ENCODE measurements at places on chromosomes 13 and 19.

DNA sequence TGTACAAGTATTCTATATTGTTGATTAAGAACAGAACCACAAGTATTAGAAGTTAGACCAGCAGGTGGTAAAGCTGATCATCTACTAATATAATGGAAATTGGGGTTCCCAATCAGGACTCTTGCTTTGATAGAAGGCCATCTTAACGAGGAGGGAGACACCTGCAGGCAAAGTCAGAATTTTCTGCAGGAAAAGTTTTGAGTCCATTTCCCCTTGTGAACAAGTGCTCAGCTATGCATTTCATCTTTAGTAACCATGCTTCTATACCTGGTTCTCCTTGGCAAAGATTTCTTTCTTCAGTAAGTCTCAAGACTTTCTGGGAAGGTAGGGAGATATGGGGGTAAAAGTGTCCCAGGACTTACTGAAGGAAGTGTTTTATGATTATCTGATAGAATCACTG, 36.1 kb upstream of the USPL1 start:
- DNase-seq, result peak; percentile 0

DNA sequence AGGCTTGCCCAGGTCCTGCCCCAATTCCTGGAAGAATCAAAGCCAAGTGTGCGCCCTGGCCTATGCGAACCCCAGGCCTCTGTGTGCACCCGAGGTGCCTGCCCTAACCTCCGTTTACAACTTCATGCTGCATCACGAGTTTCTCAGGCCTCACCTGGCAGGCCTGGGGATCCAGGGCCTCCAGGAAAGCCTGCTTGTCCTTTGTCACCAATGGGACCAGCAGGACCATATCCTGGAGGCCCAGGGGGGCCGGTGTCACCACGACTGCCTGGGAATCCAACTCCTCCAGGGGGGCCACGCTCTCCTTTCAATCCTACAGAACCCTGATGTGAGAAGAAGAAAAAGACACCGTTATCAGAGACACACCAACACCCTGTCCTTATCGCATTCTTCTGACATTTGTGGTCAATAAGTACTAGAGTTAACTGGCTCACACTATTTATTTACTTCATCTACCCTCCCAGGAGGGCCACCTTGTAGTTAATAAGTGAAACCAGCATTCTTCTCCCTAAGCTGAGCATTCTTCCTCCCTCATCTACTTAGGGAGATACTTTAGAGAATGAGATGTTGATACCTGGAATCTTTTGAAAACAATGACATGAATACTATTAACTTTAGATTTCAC, 120.6 kb downstream of the COL4A1 start:
- no peak for DNase-seq

- no peak for DNase-seq
Measured at GRCh38 chr19:21323000-21323399, 6.2 kb downstream of the ZNF708 start.

- peak; percentile 16 for DNase-seq
Measured at GRCh38 chr13:73222627-73223305, 164.0 kb downstream of the KLF5 start.

DNA sequence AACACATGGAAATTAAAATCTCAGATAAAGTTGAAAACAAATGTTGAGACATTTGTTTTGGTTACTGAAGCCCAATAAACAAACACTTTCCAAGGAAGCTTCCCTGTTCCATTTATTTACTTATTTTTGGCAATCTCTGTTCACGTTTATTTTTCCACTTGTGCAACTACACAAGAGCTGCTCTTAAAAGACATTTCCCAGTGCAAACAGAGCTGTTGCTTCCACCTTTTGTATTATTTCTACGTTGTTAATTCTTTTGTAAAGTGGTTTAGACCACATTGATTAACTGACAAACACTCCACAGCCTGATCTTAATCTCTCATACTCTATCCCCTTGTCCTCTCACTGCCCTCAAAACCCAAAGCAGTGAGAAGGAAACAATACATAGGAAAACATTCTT, 757.6 kb downstream of the LIG4 start:
- no peak for DNase-seq

GRCh38 chr13:43368003-43368402, 344.6 kb downstream of the DNAJC15 start:
- DNase-seq, result no peak

DNA sequence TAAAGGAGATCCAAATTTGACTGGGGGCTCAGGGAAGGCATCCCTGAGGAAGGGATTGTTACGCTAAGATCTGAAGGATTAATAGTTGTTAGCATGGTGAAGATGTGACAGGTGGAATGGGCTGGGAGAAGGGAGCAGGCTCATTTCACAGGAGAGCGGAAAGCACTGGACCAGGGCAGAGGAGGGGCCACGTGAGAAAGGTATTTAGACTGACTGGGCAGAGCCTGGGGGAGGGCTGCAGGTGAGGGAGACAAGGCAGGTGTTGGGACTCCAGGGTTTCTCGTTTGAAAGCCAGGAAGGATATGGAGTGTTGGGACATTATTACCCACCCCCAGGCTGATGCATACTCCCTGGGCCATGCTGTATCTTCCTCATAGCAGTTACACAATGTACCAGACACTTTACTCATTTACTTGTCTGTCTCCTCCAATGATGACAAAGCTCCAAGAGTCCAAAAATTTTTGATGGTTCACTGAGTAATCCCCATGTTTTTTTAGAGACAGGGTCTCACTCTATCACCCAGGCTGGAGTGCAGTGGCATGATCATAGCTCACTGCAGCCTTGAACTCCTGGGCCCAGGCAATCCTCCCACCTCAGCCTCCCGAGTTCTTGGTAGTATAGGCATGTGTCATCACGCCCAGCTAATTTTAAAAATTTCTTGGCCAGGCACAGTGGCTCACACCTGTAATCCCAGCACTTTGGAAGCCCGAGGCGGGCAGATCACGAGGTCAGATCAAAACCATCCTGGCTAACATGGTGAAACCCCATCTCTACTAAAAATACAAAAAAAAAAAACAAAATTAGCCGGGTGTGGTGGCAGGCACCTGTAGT, 2.3 kb downstream of the TRAPPC6A start:
- DNase-seq, result peak; percentile 52

DNA sequence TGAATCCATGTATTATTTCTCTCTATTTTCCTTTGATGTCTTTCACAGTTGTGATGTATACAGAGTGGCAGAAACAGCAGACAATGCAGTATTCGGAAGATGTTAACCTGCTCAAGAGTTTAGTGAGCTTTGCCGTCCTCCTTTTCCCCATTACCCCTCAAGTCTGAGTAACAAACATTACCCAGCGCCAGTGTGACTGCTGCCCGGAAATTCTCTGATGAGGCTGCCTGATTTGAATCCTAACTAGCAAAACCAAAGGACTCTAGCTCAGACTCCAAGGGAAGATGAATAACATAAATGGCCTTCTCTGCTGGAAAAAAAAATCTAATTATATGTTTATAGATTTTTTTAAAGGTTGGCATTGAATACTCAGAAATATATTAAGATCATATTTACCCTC, 247.3 kb upstream of the SOX21 start:
- no peak for DNase-seq

DNA sequence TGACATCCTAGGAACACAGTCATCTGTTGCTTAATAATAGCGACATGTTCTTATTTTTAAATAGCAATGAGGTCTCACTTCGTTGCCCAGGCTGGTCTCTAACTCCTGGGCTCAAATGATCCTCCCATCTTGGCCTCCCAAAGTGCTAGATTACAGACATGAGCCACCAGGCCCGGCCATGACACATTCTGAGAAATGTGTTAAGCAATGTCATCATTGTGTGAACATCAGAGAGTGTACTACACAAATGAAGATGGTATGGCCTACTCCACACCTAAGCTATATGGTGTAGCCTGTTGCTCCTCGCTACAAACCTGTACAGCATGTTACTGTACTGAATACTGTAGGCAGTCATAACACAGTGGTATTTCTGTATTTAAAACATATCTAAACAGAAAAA, 24.6 kb upstream of the GARRE1 start:
- no peak for DNase-seq

- no peak for DNase-seq
Measured at GRCh38 chr13:44014501-44014900, 134.8 kb downstream of the LACC1 start.

DNA sequence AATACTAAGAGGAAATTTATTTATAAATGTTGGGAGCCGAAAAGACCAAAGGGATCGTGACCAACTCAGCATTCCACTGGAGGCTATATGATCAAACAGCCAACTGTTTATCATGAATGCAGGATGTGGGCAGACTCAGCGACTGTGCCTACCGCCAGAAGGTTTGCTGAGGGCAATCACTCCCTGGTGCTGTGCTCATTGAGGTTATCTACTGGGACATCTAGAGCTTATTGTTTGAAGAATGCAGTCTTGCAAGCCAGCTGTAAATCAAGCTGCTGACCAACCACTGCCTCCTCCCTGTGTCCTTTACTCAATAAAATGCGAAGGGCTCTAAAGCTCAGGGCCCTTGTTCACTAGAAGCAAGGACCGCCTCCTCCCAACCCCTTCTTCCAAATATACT, 8.5 kb upstream of the XPO4 start:
- DNase-seq, result no peak

GRCh38 chr19:28509079-28509895, 703.7 kb downstream of the UQCRFS1 start:
- no peak for DNase-seq

- DNase-seq, result no peak
Measured at GRCh38 chr13:50220938-50221337, 205.7 kb downstream of the KCNRG start.

All from NCI-H146 (cell line).